SJSA1 (cell line): ENCODE measurements at places on chromosomes 11 and 22.
A peak's percentile ranks its signal among the peaks of the same experiment; 100 is the strongest.

- DNase-seq = no peak
Measured at GRCh38 chr22:26658161-26658560, 773 bp downstream of the MIAT start.

DNA sequence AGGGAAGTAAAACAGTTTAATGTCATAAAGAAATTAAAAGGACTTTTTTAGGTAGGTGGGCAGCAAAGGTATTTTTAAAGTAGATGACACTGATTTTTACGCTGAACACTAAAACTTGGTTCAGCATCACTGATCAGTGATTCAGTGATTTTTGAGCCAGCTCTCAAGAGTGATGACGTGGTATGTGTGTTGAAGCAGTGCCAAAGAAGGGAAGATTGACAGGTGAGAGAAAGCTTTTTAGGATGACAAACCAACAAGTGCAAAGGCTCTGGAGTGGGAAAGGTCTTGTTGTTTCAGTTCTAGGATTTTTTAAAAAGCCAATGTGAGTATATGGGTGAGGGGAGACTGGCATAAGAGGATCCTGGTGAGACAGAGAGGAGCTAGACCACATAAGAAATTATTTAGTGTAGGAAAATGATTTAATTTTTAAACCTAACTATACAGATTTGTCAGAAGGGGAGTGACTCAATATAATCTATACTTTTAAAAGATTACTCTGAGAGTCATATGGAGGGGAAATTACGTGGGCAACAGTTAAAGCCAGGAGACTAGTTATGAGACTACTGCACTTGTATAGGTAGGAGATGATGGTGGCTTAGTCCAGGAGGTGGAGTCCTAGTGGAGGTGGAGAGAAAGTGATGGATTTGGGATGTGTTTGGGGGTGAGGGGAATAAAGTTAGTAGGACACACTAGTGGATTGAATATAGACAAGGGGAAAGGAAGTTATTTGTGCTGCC lies 17.6 kb upstream of the CALCB start:
- DNase-seq = no peak

DNA sequence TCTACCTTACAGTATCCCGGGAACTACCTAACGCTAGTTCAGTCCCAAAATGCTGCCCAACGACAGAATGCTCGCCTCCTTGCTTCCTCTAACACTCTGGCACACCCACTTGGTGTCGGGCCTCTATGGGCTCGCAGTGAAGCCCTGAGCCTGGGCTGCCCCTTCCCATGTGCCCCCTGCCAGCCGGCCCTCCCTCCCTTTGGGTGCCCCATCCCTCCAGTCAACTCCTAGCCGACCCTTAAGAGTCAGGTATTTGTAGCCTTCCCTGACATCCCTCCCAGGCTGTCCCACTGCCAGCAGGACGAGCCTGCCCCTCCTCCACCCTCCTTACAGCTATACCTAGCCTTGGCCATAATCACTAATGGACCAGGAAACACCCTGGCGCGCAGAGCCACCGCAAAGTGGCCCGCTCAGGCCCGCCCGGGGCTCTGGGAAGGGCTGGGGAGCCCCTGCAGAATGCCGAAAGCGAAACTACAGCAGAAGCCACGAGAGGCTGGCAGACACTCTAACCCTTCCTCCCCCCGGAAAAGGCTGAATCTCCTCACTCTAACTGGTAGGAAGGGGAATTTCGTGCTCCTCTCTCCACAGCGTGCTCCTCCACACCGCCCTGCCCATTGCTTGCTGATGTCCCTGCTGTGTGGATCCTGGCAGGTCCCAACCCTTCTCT lies 8.2 kb downstream of the CBX7 start:
- peak; percentile 68 for DNase-seq

- no peak for DNase-seq
Measured at GRCh38 chr11:117459123-117459978, 131.7 kb downstream of the CEP164 start.

DNA sequence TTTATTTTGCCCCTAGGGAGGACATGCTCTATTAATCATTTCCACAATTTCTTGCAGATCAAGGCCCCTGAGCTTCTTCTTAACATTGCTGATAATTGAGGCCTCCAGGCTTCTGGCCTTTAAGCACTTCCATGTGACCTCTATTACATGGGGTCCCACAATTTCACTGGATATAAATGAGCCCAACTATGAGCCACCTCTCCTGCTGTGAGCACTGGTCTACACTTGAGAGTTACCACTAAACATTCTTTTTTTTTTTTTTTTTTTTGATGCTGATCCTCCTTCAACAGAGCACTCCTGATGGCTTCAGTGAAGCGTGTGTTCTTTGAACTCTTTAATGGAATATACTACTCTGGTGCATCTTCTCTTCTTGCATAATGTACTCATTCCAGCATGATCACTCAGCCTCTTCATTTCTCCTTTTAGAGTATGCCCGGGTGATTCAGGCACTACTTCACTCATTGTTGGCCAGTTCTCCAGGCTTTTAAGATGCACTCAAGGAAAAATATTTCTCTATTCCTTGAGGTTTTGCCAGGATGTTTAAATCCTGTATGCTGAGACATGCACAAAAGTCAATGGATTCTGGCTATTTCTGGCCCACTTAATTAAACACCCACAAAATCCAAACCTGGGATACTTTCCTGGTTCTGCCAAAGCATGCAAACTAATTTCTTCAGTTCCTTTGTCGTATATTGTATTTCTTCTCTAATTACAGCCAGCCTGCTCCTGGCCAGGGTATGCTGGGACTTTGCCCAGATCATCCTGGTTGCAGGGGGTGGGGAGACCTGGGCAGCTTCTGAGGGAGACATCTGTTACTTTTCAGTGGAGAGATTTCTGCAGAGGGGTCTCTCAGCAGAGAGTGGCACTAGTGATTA lies 257.8 kb upstream of the LUZP2 start:
- no peak for DNase-seq

DNA sequence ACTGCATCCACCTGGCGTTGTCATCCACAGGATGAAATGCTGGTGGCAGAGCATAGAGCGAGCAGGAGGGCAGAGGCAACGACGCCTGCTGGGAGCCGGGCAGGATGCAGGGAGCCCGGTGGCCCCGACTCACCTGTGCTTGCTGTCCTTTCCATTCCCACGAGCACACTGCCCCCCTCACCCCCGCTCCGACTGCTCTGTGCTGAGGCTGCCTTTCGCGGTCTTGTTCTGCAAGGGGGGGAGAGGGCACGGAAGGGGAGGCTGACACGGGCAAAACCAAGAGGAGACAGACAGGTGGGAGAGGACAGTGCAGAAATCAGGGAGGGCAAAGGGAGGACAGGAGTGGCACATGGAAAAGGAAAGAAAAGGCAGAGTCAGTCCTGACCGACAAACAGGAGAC lies 37.9 kb upstream of the CYP2D6 start:
- DNase-seq = no peak

DNA sequence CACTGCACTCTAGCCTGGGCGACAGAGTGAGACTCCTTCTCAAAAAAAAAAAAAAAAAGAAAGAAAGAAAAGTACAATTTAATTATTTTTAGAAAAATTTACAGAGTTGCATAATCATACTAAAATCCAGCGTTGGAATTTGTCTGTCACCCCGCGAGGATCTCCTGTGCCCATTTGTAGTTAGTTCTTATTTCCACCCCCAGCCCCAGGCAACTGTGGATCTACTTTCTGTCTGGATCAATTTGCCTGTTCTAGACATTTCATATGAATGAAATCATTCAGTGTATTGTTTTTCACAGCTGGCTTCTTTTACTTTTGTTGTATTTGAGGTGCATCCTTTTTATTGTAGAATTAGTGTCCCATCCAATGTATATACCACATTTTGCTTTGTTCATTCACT lies 102.6 kb upstream of the RASSF10 start:
- DNase-seq = no peak

- DNase-seq = peak; percentile 30
Measured at GRCh38 chr22:49018601-49019000, 809.1 kb downstream of the BRD1 start.

DNA sequence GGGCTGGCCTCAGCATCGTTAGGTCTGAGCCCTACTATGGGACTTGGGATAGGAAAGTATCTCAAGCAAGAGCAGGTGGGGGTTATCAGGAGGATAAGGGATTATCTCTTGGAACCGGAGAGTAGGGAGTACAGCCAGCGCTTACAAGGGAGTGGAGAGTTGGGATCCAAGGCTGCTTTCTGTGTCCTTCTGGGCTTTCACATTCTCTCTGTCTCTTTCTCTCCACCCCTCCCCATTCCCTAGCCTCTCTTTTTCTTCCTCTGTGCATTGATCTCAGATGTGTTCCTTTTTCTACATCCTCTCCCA lies 170.2 kb downstream of the BUD13 start:
- no peak for DNase-seq

GRCh38 chr11:134024420-134025081 lies 44.3 kb upstream of the JAM3 start:
- no peak for DNase-seq

- peak; percentile 57 for DNase-seq
Measured at GRCh38 chr11:68120273-68121066, 718 bp downstream of the CHKA start.

DNA sequence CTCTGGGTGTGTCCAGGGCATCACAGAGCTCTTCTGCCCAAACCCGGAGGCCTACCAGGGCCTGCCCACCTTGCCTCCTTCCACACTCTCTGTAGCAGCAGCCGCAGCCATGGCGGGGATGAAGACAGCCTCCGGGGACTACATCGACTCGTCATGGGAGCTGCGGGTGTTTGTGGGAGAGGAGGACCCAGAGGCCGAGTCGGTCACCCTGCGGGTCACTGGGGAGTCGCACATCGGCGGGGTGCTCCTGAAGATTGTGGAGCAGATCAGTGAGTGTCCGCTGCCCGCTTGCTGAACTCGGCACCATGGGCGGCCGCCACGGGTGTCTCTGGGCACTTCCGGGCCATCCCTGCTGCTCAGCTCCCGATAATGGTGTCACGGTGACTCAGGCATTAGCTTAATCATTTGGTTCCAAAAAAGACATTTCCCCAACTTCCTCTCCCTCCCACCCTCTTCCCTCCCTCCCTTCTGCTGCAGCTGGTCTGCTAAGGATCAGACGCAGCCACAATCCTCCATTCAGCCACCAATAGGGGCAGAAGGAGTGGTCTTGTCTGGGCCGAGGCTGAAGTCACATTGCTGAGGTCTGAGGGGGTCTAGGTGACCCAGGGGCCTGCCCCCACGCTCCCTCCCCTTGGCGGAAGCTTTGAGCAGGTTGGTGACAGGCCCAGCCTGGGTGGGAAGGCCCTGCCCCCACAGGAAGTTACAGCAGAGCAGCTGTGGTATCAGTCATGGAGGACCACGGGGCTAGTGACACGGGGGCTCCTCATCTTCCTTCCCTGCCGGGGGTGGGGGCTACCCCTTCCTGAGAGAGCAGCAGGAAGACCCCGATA lies 950 bp downstream of the FERMT3 start:
- DNase-seq = peak; percentile 86

DNA sequence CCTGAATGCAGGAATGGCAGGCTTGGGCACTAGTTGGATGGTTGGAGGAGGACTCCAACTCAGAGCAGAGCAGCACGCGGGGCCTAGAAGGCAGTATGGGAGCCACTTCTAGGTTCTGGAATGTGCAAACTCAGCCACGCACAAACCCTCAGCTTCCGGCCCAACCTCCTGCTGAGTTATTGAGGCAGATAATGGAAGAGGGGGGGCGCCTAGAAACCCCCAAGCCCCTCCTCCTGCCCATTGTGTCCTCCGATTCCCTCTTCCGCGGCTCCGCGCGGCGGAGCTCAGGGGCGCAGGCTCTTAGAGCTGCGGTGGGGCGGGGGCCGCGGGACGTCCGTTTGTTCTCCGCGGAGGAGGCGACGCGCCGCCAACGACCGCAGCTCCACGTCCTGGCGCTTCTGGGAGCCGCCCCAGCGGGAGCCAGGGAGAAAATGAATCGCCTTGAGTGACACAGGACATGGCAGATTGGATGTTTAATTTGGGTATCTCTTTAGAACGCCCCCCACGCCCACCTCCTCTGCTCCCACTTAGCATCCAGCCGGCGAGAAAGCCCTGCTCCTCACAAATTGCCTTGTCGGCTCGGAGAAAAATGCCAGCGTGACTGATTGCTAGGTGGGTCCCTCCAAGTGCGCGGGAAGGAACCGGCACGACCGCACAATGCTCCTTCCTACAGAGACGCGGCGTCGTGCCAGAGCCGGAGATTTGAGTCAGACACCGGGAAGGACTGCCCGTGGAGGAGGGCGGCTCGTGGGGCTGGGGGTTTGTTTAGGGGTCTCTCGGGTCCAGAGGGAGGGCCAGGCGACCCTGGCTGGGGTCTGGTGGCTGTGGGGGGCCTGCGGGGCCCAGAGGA lies 144.6 kb downstream of the NECTIN1 start:
- peak; percentile 82 for DNase-seq

DNA sequence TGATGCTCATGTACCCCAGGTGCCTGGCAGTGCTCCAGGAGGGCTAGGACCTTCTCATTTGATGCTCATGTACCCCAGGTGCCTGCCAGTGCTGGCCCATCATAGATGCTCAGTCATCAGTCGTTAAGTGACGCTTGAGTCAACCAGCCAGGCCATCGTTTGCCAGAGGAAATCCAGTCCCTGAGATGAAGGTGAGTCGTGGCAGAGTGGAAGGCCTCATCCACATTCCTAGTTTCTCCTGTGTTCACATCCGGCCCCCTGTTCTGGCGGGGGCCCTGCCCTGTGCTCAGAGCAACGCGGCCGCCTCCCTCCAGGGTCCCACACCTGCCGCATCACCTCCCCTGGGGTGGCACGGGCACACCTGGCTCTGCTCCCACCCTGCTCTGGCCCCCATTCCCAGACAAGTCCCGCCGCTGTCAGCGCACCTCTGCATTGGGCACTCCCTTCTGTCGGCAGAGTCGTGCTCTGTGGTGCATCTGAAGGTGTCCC lies 279.9 kb downstream of the BRD1 start:
- no peak for DNase-seq

GRCh38 chr11:68751331-68751856 lies at the start of gene TESMIN:
Gene TESMIN (minus strand): TSS chr11:68751520. CDS start chr11:68750660, 860 bp downstream.
- peak; percentile 99 for DNase-seq

GRCh38 chr11:96384156-96384555 lies 5.6 kb downstream of the CCDC82 start:
- no peak for DNase-seq

GRCh38 chr11:86916330-86916729 lies 38.9 kb downstream of the FZD4 start:
- peak; percentile 58 for DNase-seq

GRCh38 chr11:1371377-1371776 lies 18.4 kb upstream of the BRSK2 start:
- DNase-seq = no peak

GRCh38 chr11:29183301-29183700 lies 833.5 kb downstream of the KCNA4 start:
- DNase-seq = no peak

DNA sequence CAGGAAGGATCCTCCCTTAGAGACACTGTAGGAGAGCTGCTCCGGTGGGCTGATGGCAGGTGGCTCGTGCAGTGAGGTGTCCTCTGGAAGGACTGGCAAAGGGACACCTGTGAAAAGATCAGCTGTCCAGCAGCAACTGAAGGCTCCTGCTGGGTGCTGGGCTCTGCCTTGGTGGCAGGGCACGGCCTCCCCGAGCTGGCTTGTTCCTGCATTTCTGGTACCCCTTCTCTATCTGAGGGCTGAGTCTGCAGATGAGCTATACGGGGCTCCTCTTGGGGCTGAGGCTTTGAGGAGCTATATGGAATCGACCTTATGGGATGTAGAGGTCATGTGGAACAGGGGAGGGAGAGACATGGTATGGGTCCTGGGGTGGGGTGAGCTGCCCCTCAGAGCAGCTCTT lies 875.8 kb downstream of the BRD1 start:
- peak; percentile 26 for DNase-seq

- no peak for DNase-seq
Measured at GRCh38 chr11:72730737-72731136, 21.5 kb downstream of the ARAP1 start.

- DNase-seq = no peak
Measured at GRCh38 chr22:44246615-44247326, 66.0 kb downstream of the SHISAL1 start.
